Brain (organoid and tissue), 16 donors: ENCODE measurements at places on chromosomes 16 and 17. TPM values are rescaled to one million over a fixed set of nuclear protein-coding genes. Genes with fewer than 3 reads are reported as not detected.

DNA sequence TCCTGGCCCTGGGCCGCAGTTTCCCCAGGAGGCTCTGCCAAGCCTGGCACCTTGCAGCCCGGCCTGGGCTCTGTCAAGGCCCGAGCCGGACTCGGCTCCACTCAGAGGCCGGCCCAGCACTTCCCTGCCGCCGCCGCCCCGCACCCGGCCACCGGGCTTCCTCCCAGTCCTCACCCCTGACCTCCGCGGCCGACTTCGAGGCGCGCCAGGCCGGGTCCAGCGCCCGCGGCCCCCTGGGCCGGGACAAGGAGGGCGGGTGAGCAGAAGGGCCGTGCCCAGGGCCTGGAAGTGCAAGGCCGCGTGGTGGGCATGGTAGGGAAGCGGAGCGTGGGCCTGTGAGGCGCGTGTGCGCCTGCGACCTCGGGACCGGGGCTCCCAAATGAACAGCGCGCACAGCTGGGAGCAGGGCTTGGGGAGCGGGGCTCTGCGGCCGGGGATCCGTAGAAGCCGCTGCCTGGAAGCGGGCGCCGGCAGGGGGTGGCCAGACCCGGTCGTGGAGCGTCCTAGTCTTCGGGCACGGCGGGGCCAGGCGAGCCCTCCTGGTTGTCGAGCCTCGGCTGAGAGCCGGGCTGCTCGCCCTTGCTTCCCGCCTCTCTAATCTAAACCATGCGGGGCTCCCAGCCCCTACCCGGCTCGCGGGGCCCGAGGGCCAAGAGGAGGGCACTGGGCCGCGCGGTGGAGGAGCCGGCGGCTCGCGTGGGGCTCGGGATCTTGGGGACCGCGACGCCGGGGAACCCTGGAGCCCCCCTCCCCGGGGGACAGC, 503 bp upstream of the TBX4 start:
- DNase-seq, result peak; percentile 26

DNA sequence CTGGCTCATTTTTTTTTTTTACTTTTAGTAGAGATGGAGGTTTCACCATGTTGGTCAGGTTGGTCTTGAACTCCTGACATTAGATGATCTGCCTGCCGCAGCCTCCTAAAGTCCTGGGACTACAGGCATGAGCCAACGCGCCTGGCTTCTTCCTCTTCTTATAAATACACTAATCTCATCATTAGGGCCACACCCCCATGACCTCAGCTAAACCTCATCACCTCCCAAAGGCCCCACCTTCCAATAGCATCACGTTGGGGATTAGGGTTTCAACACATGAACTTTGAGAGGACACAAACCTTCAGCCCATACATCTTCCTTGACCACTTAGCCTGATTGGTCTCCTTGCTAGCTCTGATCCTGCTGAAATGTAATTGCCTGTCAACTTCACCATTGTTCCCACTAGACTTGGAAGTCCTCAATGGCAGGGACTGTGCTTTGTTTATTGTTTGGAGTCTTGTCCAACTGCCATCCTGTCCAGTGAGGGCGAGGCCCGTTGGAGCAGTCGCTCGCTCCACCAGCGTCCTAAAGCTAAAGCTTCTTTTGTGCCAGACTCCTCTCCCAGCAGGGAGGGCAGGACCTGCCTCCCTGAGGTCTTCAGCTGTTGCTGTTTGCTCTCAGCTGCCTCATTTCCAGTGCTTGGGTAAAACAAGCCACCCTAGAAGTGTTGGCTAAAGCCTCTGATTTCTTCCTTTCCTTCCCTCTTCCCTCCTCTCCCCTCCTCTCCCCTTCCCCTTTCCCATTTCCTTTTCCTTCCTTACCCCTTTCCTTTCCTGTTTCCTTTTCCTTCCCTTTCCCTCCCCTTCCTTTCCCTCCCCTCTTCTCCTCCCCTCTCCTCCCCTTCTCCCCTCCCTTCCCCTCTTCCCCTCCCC, 85.3 kb downstream of the HAPSTR1 start:
- no peak for DNase-seq

DNA sequence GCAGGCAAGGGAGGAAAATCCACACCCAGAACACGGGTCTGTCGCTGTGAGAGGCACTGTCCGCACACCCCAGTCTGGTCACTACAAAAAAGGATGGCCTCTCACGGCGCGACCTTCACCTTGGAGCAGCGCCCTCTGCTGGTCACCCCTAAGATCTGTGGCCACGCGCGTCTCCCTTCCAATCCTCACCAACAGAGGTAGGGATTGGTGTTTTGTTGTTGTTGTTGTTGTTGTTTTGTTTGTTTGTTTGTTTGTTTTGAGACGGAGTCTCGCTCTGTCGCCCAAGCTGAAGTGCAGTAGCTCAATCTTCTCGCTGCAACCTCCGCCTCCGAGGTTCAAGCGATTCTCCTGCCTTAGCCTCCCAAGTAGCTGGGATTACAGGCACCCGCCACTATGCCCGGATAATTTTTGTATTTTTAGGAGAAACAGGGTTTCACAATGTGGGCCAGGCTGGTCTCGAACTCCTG, 15.0 kb upstream of the C17orf58 start:
- DNase-seq, result no peak

The ODF4 gene
- not detected for polyA plus RNA-seq

GRCh38 chr16:16850274-16850673, 471.3 kb downstream of the NPIPA7 start:
- no peak for DNase-seq

DNA sequence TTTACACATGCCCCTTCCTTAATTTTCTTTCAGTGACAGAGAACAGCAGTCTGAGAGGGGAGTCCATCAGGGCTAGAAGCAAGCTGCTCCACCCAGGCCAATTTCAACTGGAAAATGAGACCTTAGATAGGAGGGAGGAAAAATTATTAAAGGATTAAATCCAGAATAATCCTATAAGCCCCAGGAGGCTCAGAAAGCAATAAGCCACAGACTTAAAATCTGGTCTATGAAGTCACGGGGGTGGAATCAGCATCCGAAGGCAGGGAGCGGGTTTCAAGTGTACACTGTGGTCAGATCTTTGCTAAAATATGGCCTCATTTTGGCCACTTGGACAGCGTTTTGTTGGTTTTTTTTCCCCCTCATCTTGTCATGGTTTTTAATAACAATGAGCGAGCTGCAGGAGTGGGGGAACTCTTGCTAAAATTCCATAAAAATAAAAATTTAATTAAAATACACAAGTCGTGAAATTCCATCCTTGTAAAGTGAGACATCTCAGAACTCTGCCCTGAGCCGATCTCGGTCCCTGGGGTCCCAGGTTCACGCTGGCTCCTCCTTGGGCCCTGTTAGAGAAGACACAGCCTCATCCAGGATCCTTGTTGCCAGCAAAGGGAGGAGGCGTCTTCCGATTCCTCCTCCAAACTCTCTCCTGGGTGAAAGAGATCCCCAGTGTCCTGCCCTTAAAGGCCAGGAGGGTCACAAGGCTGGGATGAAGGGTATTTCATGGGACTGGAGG, 51.6 kb upstream of the ETV4 start:
- DNase-seq, result no peak

DNA sequence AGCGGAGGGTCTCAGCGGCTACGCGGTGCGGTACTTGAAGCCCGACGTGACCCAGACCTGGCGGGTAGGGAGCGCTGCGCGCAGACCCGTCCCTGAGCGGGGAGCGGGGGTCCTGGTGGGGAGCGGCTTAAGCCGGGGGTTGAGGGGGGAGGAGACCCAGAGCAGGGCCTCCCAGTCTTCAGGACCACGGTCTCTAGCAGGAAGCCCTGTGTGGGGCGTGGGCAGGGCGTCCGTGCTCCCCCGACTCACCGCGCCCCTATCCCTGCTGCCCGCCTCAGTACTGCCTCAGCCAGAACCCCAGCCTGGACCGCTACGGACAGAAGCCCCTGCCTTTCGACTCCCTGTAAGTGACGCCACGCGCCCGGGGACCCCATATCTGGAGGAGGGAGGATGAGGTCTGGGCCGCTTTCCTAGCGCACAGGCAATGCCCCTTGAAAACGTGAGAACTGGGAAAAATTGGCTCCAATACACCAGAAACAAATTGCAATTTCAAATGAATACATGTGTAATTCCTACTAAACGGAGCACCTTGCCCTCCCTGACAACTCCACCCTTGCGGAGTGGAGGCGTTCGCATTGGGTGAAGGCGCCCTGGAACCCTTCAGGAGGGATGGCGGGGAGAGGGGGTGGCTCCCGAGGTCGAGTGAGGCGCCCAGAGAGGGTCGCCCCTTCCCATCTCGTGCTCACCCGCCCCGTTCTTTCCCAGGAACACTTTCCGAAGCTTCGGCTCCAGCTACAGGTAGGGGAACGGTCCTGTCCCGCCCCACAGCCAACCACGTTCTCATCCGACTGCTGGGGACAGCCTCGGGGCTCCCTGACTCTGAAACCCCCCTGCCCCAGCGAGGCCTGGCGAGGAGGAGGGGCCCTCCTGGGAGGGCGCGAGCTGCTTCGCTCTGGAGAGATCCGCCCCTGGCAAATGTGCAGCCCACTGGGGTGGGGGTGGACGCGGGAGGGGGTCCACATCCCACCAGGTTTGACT, 14.6 kb upstream of the CNGB1 start:
- DNase-seq, result no peak

The DCAF7 gene
- 207 TPM for polyA plus RNA-seq

- no peak for DNase-seq
Observed at GRCh38 chr16:48561960-48562393, 48.0 kb downstream of the N4BP1 start.

GRCh38 chr16:83031524-83031923, 404.8 kb downstream of the CDH13 start:
- DNase-seq, result no peak

DNA sequence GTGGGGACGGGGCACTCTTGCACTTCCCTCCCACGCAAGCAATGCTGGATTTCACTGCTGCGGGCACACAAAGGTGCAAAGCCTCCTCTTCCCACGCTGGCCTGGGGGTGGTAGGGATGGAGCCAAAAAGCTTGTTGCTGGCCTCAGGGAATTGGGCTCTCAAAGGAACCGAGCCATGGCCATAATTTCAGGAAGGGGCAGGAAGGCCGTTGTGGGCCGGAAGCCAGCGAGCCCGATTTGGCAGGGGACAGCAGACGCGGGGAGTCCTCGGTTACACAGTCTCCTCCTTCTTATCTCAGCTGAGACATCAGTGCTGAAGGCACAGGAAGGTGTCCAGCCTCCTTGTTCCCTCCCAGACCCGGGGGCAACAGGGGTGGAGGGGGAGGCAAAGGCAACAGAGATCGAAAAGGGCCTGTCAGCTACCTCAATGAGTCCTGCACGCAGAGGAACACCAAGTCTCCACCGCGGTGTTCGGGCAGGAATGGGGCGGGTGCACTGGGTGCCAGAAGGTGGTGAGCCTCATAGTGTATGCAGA, 59.5 kb downstream of the SLFN11 start:
- DNase-seq, result no peak

The NPIPA7 gene
- polyA plus RNA-seq, result 8.1 TPM

GRCh38 chr16:52624891-52625290, 77.9 kb upstream of the TOX3 start:
- DNase-seq, result no peak

- DNase-seq, result no peak
Observed at GRCh38 chr16:778909-779527, 9.2 kb downstream of the RPUSD1 start.

The COL1A1 gene
- polyA plus RNA-seq, result 11.2 TPM

The KRT33B gene
- not detected for polyA plus RNA-seq

DNA sequence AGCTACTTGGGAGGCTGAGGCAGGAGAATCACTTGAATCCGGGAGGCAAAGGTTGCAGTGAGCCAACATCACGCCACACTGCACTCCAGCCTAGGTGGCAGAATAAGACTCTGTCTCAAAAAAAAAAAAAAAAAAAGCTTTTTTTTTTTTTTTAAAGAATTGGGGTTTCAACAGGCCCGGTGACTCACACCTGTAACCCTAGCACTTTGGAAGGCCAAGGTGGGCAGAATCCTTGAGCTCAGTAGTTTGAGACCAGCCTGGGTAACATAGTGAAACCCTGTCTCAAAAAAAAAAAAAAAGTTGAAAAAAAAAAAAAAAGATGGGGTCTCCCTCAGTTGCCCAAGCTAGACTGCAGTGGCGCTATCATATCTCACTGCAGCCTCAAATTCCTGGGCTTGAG, 6.6 kb upstream of the HEXIM2 start:
- no peak for DNase-seq

The USP22 gene
- polyA plus RNA-seq, result 199 TPM

GRCh38 chr17:27846042-27846655, 45.8 kb upstream of the NOS2 start:
- no peak for DNase-seq

- DNase-seq, result no peak
Observed at GRCh38 chr17:41654678-41655607, 30.6 kb upstream of the KRT17 start.

The NTN1 gene
- 2.2 TPM for polyA plus RNA-seq

GRCh38 chr17:77320044-77320440, 179.3 kb downstream of the SEC14L1 start:
- DNase-seq, result no peak

- DNase-seq, result peak; percentile 79
Observed at GRCh38 chr17:47789611-47790561, 31.7 kb downstream of the OSBPL7 start.

The SLC26A11 gene
- 24.5 TPM for polyA plus RNA-seq

GRCh38 chr16:13254998-13255614, 353.7 kb downstream of the SHISA9 start:
- no peak for DNase-seq

The EPX gene
- not detected for polyA plus RNA-seq

DNA sequence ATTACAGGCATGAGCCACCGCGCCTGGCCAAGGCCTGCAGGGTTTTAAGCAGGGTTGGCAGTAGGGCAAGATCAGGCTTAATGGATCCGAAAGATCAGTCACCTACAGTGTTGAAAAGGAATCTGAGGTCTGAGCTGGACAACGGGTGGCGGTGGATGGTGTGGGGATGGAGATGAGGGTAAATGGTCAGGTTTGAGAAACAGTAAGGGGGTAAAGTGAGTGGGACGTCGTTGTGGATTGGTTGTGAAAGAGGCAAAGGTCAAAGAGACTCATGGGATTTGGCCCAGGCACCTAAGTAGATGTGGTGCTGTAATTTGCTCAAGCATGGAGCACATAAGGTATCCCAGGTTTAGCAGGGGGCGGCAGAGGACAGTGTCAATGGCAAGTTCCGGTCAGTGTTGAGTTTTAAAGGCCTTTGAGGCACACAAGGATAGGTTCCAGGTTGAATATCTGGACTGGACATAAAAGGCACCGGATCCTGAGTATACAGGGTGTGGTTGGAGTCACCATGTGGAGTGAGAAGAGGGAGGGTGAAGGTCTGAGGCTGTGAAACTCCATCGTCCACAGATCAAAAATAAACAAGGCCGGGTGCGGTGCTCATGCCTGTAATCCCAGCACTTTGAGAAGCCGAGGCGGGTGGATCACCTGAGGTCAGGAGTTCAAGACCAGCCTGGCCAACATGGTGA, 1.1 kb upstream of the SLC16A5 start:
- DNase-seq, result no peak

DNA sequence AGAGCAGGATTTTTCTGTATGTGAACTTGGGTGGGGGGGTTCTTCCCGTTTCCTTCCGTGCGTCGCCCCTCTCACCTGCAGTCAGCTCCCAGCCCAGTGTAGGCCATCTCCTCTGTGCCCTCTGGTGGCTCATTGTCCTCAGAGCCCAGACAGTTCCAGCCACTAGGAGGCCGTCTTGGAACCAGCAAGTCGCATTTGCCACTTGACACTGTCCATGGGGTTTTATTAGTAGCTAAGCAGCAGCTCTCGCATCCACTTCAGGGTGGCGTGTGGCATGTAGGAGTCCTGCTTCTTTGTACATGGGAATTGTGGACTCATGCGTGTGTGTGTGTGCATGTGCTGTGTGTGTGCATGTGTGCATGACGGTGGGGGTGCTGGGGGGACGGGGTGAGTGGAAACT, 74.0 kb downstream of the SEC14L1 start:
- DNase-seq, result no peak
